Stimulated activated CD8-positive, alpha-beta memory T cell treated with anti-CD3 and anti-CD28 coated beads, Interleukin-4, amount 100 ng/mL, for 24 hours (primary cell): ENCODE measurements at places on chromosomes 7 and 10.
A peak's percentile ranks its signal among the peaks of the same experiment; 100 is the strongest.

DNA sequence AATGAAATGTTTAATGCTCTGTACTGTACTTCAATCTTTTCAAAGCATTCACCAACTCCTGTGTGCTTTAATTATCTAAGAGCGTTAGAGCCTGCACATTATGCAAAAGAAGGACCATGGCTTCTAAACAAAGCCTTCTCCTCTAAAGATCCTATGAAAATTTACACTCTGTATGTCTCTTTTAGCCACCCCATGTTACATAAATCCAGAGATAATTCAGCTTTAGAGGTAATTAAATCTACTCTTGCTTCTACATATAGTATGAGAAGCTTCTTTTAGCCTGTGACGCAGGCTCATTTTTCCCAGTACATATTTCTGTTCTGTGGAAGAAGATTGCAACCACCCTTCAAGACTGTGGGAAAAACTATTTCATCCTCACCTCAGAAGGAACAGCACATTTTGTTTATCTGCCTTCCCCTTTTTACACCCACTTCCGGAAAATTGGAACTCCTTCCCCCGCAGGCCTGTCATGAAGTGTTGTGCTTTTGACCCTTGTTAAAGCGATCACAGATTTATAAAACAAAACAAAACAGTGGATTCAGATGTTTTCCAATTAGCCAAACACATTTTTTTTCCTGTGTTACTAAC is 8.1 kb upstream of the TAS2R16 start:
- DNase-seq = no peak

- no peak for DNase-seq
These were observed 128.0 kb upstream of the LRGUK start for GRCh38 chr7:133999178-133999577.

- peak; percentile 36 for DNase-seq
These were observed 31.9 kb downstream of the PIP4K2A start for GRCh38 chr10:22682237-22683139.

DNA sequence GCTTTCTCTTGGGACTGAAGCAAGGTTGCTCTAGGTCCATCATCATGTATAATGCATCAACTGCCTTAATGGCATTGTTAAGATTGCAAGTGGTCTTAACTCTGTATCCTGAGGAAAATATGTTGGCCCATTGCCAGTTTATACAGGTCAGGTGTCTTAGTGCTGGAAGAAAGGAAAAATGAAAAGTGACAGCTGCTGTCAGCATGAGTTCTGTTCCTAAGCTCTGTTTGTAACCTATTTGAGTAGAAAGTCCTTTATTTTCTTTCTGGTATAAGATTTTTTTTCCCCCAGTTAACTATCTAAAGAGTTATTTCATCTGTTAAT is 127.2 kb downstream of the SRI start:
- no peak for DNase-seq

GRCh38 chr7:46029111-46029704 is 108.1 kb upstream of the IGFBP3 start:
- no peak for DNase-seq

GRCh38 chr7:24026351-24026750 is 257.6 kb upstream of the NPY start:
- no peak for DNase-seq

- DNase-seq = no peak
These were observed 268.0 kb downstream of the DYNC1I1 start for GRCh38 chr7:96040250-96040772.
